IPS DF 6.9 (cell line): ENCODE measurements at places on chromosomes 1 and 21.
A peak's percentile ranks its signal among the peaks of the same experiment; 100 is the strongest.

DNA sequence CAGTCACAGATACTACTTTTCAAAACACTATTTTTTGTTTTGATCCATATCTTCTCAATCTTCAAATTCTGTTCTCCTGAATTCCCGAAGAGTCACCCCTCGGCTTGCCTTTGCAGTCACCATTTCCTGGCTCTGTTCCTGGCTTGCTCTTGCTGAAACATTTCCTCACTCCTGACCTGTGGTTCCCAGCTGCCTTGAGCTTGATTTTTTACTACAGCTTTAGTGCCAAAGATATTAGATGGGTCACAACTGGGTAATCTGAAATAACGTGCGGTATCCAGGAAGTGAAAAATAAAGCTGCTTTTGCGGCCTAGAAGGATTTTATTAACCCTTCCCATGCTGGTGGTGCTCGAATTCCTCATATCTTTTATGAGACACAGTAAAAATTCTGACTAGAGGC, 318.8 kb downstream of the PCP4 start:
- no peaks in the 10 kb centered on the region for H3K36me3 ChIP-seq
- no peak for DNase-seq
- H3K4me3 ChIP-seq, result no peak overlapping the region
- no peak overlapping the region for H3K27ac ChIP-seq
- H3K4me1 ChIP-seq, result no peaks in the 10 kb centered on the region

GRCh38 chr1:218347336-218347722, 2.2 kb downstream of the TGFB2 start:
- H3K4me3 ChIP-seq, result peak overlapping the region; percentile 49; the same call in 1 of the 2 replicates
- no peaks in the 10 kb centered on the region for H3K36me3 ChIP-seq
- peaks cover 3% of the 10 kb centered on the region; the same call in 1 of the 2 replicates for H3K27me3 ChIP-seq
- no peak for DNase-seq
- peaks cover 3% of the 10 kb centered on the region; the same call in 1 of the 2 replicates for H3K4me1 ChIP-seq

- H3K36me3 ChIP-seq, result no peaks in the 10 kb centered on the region
- H3K4me1 ChIP-seq, result no peaks in the 10 kb centered on the region; the same call in 1 of the 2 replicates
- no peaks in the 10 kb centered on the region for H3K27me3 ChIP-seq
- H3K27ac ChIP-seq, result no peak overlapping the region
Observed at GRCh38 chr1:57707631-57708030, 283.8 kb upstream of the DAB1 start.

- H3K27me3 ChIP-seq, result no peaks in the 10 kb centered on the region
- no peaks in the 10 kb centered on the region for H3K36me3 ChIP-seq
- H3K27ac ChIP-seq, result no peak overlapping the region
- peaks cover 3% of the 10 kb centered on the region; the same call in 1 of the 2 replicates for H3K4me1 ChIP-seq
- no peak for DNase-seq
Observed at GRCh38 chr21:37061926-37062592, 10.8 kb downstream of the PIGP start.

- peaks cover 6% of the 10 kb centered on the region; the same call in 1 of the 2 replicates for H3K36me3 ChIP-seq
- no peaks in the 10 kb centered on the region for H3K27me3 ChIP-seq
- no peak for DNase-seq
- H3K27ac ChIP-seq, result no peak overlapping the region
Observed at GRCh38 chr1:37858931-37859506, 373 bp downstream of the MTF1 start.

DNA sequence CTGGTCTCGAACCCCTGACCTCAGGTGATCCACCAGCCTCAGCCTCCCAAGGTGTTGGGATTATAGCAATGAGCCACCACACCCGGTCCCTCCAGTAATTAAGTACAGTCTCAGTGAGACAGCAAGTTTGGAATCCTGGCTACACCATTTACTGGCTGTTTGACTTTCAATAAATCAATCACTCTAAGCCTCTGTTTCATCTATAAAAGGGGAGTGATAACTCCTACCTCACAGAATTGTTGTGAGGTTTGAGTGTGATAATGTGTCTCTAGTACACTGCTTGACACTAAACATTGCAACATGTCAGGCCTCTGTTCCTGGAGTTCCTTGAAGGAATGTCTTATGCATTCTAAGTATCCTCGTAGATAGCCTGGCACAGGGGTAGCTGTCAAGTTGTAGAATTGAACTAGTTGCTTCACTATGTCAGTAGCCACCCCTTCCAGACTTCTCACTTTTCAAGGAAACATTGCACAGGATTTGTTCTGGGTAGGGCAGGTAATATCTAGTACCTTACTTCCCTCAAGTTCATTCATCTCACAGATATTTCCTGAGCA, 12.4 kb downstream of the ENTREP3 start:
- peaks cover 4% of the 10 kb centered on the region for H3K36me3 ChIP-seq
- H3K4me1 ChIP-seq, result peaks cover 5% of the 10 kb centered on the region; the same call in 1 of the 2 replicates
- no peaks in the 10 kb centered on the region for H3K27me3 ChIP-seq
- H3K27ac ChIP-seq, result no peak overlapping the region

DNA sequence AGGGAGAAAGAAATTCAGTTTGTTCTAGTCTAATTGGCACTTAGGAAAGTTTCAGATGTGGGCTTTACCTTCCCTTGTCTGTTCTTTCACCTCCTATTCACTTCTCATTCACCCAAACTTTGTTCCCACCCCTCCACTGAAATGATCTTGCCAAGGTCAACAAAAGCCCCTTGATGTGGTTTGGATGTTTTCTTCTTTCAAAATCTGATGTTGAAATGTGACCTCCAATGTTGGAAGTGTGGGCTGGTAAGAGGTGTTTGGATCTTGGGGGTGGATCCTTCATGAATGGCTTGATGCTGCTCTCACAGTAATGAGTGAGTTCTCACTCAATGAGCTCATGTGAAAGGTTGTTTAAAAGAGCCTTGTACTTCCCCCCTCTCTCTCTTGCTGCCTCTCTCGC, 379.3 kb downstream of the HHIPL2 start:
- no peaks in the 10 kb centered on the region for H3K27me3 ChIP-seq
- H3K36me3 ChIP-seq, result no peaks in the 10 kb centered on the region
- H3K4me3 ChIP-seq, result no peak overlapping the region
- DNase-seq, result no peak
- H3K27ac ChIP-seq, result no peak overlapping the region
- no peaks in the 10 kb centered on the region for H3K4me1 ChIP-seq
